Mesothelial cell of epicardium (in vitro differentiated cells): ENCODE measurements at places on chromosomes 3 and 15. TPM values are rescaled to one million over a fixed set of nuclear protein-coding genes. Genes with fewer than 3 reads are reported as not detected.

- peak overlapping the region; percentile 51 for H3K27ac ChIP-seq
- H3K4me3 ChIP-seq: no peak overlapping the region
- H3K36me3 ChIP-seq: no peaks in the 10 kb centered on the region
- H3K27me3 ChIP-seq: no peaks in the 10 kb centered on the region
- DNase-seq: no peak
Observed at GRCh38 chr15:65209701-65210643, 1.3 kb downstream of the CILP start.

DNA sequence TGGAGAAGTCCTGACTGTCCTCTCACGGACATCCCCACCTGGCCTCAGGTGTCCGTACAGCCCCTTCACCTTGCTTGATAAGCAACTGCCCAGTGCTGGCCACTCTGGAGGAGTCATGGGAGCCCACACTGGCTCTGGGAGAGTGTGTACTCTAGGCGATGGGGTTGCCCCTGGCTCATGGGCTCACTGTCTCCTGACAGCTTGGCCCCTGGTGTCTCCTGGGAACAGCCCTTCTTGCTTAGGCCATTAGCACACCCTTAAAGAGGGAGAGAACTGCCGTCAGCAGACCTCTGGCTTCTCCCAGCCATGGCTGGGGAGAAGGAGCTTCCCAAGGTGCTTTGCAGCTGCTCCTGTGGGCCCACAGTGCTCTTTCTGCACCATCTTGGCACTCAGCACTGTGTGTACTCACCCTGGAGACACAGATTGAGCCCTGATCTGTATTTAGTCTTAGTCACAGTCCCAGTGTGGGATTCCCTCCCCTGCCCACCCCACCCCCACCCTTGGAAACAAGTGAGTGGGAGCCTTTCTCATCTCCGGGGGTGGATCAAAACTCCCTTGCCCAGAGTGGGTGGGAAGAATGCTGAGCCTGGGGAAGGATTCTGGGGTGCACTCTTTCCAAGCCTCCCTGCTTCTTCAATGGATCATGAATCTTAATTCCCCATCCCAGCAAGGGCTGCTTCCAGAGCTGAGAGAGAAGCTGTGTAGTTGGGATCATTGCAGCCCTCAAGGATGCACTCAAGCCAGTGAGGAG lies 83.5 kb upstream of the ADPGK start:
- H3K4me3 ChIP-seq: no peak overlapping the region
- no peaks in the 10 kb centered on the region for H3K4me1 ChIP-seq
- H3K27me3 ChIP-seq: peaks cover 15% of the 10 kb centered on the region

Gene SNTN
- total RNA-seq: 0.22 to 0.23 TPM in 2 of 3 replicates, not detected in the other

Gene AHSG
- total RNA-seq: 0.14 TPM in 1 of 3 replicates, not detected in the others

GRCh38 chr3:107676469-107677309 lies 153.9 kb downstream of the BBX start:
- peaks cover 16% of the 10 kb centered on the region for H3K4me1 ChIP-seq
- peaks cover 8% of the 10 kb centered on the region for H3K36me3 ChIP-seq
- H3K4me3 ChIP-seq: no peak overlapping the region
- H3K27ac ChIP-seq: no peak overlapping the region
- no peak for DNase-seq

GRCh38 chr15:89972085-89972484 lies 29.0 kb upstream of the ZNF710 start:
- H3K4me1 ChIP-seq: peaks cover 4% of the 10 kb centered on the region
- H3K36me3 ChIP-seq: no peaks in the 10 kb centered on the region
- H3K27ac ChIP-seq: no peak overlapping the region
- no peak overlapping the region for H3K4me3 ChIP-seq

DNA sequence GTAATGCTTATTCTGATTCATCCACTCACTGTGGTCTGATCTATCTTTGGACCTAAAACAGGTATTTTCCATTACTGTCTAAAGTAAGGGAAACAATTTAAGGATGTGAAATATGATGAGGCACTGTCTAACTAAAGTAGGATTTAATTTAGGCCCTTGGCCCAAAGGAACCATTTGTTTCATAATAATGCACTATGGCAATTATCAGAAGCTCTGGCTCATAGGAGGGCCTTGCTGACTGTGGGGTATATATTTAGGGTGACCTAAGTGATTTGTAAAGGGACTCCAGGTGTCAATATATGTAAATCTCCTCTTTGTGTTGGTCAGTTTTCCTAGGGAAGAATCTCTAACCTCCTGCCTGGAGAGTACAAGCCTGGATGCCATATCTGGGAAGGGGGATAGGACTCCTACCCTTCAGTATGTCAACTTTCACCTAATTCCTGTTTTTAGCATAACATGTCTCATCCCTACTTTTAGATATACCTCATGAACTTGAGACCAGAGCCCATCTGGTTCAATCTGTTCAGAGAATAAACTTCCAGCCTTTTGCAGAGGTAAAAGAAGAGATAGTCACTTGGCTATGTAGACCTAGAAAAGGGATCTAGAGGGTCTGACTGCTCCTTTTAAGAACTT lies 20.1 kb downstream of the DET1 start:
- no peak overlapping the region for H3K27ac ChIP-seq
- H3K36me3 ChIP-seq: peaks cover 52% of the 10 kb centered on the region
- no peak for DNase-seq
- H3K27me3 ChIP-seq: no peaks in the 10 kb centered on the region
- no peak overlapping the region for H3K4me3 ChIP-seq

Gene TRIM71
- total RNA-seq: 2.7 to 3.1 TPM (median 3.0 TPM) in 3 replicates

DNA sequence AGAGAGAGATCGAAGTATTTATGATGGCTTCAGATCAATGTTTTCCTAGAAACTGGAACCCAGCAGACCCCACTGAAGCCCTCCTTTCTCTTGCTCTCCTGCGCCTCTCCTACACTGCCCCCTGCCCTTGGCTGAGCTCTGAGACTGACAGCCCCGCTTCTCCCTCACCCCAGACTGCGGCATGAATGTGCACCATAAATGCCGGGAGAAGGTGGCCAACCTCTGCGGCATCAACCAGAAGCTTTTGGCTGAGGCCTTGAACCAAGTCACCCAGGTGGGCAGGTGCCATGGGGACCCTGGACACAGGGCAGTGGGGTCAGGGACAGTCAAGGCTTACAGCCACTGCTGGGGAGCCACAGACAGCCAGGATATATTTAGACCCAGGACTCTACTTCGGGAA lies 23.7 kb downstream of the PRKCD start:
- H3K27ac ChIP-seq: no peak overlapping the region
- no peak for DNase-seq
- no peaks in the 10 kb centered on the region for H3K27me3 ChIP-seq
- no peak overlapping the region for H3K4me3 ChIP-seq
